Natural killer cell (primary cell): ENCODE measurements at places on chromosomes 16 and 17. TPM values are rescaled to one million over a fixed set of nuclear protein-coding genes. Genes with fewer than 3 reads are reported as not detected.

DNA sequence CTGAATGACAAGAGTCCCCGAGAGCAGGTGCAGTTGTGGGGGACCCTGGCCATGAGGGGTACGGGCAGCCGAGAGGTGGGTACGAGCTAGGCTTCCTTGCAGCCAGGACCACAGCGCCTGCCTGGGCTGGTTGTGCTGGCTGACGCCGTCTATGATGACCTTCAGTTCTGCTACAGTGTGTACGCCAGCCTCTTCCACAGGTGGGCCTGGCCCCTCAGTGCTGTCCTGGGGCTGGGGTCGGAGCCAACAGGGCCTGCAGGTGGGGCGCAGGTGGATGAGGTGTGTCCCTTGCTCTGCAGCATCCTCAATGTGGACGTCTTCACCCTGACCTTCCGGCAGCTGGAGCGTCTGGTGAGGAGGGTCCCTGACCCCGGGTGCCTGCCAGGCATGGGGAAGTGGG is 7.2 kb downstream of the TSR3 start:
- DNase-seq: no peak
- H3K27me3 ChIP-seq: no peaks in the 10 kb centered on the region
- H3K4me3 ChIP-seq: no peak overlapping the region
- H3K36me3 ChIP-seq: peaks cover 5% of the 10 kb centered on the region

The DRC3 gene
- not detected for total RNA-seq

DNA sequence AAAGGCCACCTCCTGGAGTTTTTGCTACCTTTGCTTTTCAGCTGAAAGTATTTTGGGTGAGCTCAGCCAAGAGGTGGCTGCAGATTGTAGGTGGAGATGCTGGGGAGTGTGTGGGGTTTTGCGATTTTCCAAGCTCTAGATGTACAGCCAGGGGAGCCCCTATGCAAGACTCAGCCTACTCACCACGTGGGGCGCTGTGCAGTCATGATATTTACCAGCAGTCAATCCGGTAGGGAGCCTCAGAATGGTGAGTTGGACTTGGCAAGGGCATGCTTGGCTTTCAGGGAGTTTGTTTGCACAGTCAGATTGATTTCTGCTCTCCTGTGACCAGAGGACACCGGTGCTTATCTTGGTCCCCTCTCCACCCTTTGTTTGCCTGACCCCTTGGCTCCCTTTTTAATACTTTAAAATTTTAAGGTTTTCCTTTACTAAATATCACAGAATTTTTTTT is 175.3 kb downstream of the UTP18 start:
- H3K27ac ChIP-seq: no peak overlapping the region
- no peak overlapping the region for H3K4me3 ChIP-seq
- H3K36me3 ChIP-seq: no peaks in the 10 kb centered on the region
- H3K27me3 ChIP-seq: no peaks in the 10 kb centered on the region

- no peak overlapping the region for H3K27ac ChIP-seq
- no peak for DNase-seq
- peaks cover 82% of the 10 kb centered on the region for H3K27me3 ChIP-seq
- H3K4me1 ChIP-seq: peaks cover 29% of the 10 kb centered on the region
- H3K36me3 ChIP-seq: no peaks in the 10 kb centered on the region
- H3K4me3 ChIP-seq: no peak overlapping the region
Measured at GRCh38 chr17:48729335-48730239, 1.0 kb upstream of the HOXB13 start.

The NCOR1 gene
- 238 TPM for total RNA-seq

DNA sequence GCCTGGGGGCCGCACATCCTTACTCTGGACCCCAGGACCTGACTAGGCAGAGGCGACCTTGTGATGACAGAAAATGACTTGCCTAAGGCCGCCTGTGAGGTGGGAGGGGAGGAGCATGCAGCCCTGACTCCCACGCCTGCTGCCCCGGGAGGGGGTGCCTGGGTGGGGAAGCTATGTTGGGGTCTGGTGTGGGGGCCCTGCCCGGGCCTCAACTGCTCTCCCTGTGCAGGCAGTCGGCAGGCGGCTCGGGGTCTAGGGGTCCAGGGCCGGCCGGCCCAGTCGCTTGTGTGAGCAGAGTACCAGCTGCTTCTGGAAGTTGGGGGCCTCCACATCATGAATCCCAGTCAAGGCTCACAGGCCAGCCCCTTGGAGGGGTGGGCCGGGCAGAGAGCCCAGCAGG is 48.1 kb downstream of the PRMT7 start:
- DNase-seq: no peak
- H3K27ac ChIP-seq: no peak overlapping the region
- peaks cover 40% of the 10 kb centered on the region for H3K4me1 ChIP-seq
- H3K36me3 ChIP-seq: peaks cover 24% of the 10 kb centered on the region
- H3K4me3 ChIP-seq: no peak overlapping the region
